ENCODE measurements at places on chromosomes 6 and 20. TPM values are rescaled to one million over a fixed set of nuclear protein-coding genes. Genes with fewer than 3 reads are reported as not detected.

DNA sequence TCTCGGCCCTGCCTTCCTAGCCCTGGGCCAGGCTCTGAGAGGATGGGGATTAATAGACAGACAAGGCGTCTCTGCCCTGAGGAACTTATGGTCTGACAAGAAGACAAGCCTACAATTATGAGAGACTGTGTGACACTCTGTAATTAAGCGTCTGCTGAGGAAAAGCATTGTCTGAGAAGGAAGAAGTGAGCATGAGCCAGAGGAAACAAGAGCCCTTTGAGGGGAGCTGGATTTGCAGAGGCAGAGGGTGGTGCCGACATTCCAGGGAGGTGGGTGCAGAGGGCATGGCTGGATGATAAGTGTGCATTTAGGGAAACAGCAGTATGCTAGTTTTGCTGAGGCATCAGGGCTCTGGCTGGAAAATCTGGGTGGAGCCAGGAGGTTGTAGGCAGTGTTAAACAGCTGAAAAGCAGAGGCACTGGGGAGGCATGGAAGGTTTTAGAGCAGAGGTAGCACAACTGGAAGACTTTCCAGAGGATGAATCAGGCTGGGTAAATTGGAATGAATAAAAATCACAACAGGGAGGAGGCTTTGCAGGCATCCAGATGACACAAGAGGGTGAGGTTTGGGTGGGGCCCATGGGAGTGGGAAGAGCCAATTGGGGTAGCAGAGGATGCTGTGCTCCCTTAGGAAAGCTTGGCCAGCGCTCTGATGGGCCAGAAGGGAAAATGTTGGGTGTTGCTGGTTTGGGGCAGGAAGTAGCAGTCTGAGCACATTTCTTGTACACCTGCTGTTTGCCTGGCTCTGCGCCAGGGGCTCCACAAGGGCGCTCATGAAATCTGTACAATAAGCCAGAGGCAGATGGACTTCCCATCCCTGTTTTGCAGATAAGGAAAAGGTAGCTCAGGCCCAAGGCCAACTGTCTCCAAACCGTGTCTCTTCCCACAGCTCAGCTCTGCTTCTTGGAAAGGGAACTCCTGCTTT lies 74.0 kb upstream of the MYL9 start:
- DNase-seq, result no peak
- H3K27ac ChIP-seq, result no peak overlapping the region
- no peaks in the 10 kb centered on the region for H3K27me3 ChIP-seq
- peaks cover 48% of the 10 kb centered on the region for H3K4me1 ChIP-seq

KCNQ5 gene
- 2.3 TPM for total RNA-seq

SAMHD1 gene
- total RNA-seq, result 50.3 TPM

- no peak for DNase-seq
- H3K36me3 ChIP-seq, result no peaks in the 10 kb centered on the region
- no peak overlapping the region for H3K4me3 ChIP-seq
- H3K27me3 ChIP-seq, result no peaks in the 10 kb centered on the region
- H3K4me1 ChIP-seq, result peaks cover 7% of the 10 kb centered on the region
These were observed 8.4 kb upstream of the E2F1 start for GRCh38 chr20:33694639-33695012.

GRCh38 chr6:38501931-38502330 lies 137.8 kb downstream of the BTBD9 start:
- no peak for DNase-seq
- H3K27ac ChIP-seq, result no peak overlapping the region
- H3K4me3 ChIP-seq, result no peak overlapping the region
- H3K27me3 ChIP-seq, result no peaks in the 10 kb centered on the region
- no peaks in the 10 kb centered on the region for H3K36me3 ChIP-seq
